ENCODE measurements at places on chromosomes 1 and 21.

DNA sequence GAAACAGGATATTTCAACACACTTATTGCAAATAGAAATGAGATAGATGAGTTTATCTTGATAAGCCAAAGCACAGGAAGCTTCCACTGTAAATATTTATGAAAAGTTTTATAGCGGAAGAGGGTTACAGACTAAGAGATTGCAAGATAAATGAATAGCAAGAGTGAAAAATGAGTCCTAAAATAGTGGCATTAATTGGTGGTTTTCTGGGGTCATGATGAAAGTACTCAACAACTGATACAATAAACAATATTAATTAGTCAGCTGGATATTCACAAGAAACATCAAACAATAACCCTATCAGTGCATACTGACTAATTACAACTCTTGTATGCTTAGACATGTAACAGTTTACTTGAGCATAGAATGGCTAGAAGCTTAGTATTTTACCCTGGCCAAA lies 154.8 kb upstream of the CHODL start:
- DNase-seq, result no peak

DNA sequence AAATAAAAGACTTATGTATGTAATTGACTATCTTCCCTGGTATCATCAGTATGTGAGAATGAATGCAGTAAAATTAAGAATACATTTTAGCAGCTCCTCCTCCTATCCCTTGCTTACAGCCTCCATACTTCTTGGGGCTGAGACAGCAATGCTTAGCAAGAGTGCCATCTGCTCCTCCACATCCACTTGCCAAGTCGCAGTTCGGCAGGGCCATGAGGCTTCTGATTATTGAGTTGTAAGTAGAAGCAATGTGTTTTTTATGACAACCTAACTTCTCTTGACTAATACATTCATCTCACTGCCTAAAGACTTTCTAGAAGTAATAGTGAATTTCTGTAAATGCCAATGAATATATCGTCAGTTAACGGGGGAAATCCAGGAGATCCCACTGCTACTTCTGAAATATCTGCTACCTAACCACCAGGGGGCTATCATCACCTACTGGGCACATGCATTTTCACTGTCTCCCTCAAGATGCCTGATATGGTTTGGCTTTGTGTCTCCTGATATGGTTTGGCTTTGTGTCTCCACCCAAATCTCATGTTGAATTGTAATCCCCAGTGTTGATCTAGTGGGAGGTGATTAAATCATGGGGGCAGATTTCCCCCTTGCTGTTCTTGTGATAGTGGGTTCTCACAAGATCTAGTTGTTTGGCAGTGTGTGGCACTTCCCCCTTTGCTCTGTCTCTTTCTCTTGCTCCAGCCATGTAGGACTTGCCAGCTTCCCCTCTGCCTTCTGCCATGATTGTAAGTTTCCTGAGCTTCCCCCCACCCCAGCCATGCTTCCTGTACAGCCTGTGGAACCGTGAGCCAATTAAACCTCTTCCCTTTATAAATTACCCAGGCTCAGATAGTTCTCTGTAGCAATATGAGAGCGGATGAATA lies 59.6 kb downstream of the EXTL2 start:
- DNase-seq, result no peak

- DNase-seq, result no peak
Measured at GRCh38 chr1:175320804-175321203, 128.2 kb upstream of the KIAA0040 start.

GRCh38 chr1:961132-961669 lies 817 bp downstream of the KLHL17 start:
- no peak for DNase-seq

- DNase-seq, result no peak
Measured at GRCh38 chr1:7643530-7643929, 127.6 kb upstream of the VAMP3 start.

- DNase-seq, result no peak
Measured at GRCh38 chr1:19582318-19582717, 61.8 kb upstream of the NBL1 start.

GRCh38 chr1:54323324-54323739 lies 82.9 kb downstream of the SSBP3 start:
- DNase-seq, result no peak

DNA sequence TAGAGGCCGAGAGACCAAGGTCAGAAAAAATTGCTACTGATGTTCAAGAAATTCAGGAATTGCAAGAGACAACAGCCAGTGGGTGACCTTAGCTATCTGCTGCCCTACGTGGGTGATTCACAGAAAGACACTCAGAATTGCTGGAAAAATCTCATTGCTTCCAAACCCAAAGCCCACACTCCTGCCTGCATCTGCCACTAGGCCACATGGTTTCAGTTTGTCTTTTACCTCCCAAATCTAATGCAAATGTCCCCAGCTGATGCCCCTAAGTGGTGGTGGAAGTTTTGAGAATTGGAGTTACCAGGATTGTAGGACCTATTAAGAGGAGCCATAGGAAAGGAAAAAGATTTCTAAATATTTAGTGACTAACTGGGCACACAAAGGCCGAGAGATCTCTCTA lies 341.5 kb upstream of the CHRM3 start:
- DNase-seq, result no peak

- DNase-seq, result no peak
Measured at GRCh38 chr1:113751516-113751915, 7.8 kb downstream of the PHTF1 start.

- DNase-seq, result no peak
Measured at GRCh38 chr1:18716112-18716784, 85.6 kb downstream of the PAX7 start.

DNA sequence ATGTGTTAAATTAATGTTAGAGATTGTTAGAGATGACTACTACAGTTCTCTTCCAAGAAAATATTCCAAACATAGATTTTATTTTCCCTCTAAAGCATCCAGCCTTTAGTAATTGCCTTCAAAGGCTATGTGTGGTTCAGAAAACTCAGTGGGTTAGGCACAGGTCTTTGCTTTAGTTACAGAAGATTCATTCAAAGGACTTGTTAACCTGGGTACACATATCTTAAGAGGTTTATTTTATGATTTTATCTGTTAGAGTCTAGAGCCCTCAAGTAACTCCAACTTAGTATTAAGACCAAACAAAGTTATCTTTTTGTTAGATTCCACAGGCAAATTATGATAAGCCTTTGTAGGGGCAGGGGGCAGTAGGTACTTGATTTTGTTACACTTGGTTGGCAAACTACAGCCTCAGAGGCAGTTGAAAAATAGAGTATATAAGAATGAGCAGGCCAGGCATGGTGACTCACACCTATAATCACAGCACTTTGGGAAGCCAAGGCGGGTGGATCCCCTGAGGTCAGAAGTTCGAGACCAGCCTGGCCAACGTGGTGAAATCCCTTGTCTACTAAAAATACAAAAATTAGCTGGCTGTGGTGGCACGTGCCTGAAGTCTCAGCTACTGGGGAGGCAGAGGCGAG lies 37.9 kb downstream of the CXADR start:
- DNase-seq, result no peak

- DNase-seq, result no peak
Measured at GRCh38 chr21:31975491-31975890, 102.7 kb downstream of the HUNK start.

DNA sequence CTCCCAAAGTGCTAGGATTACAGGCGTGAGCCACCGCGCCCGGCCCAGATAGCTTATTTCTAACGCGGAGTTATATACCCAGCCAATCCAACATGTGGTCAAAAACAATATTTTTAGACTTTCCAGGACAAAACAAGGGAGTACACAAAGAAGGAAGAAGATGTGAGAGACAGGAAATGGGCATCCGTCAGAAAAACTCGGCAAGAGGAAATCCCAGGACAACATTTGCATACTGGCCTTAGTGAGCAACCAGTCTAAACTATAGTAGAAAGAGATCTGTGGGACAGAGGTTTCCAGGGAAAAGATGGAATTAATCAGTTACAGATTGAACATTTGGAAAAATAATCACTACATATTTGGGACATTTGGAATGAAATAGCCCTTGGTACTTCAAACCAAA lies 11.4 kb downstream of the ARMH1 start:
- DNase-seq, result no peak

DNA sequence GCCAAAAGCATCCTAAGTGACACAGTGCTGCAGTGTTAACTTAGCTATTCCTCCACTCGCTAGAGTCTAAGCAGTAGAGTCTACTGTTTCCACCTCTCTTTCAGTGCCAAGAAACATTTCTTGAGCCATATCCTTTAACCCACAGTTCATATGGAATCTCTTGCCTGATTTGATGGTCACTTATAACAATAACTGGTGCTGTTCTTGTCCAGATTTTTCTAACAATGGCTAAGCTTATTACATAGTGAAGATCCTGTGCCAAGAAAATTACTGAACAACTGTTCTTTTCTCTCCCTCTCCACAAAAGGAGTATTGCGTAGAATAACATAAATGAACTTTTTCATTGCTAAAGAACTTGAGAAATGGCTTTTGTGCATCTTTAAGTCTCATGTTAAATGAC lies 121.3 kb downstream of the CDC7 start:
- no peak for DNase-seq

GRCh38 chr1:54328066-54328636 lies 78.0 kb downstream of the SSBP3 start:
- peak; percentile 24 for DNase-seq

DNA sequence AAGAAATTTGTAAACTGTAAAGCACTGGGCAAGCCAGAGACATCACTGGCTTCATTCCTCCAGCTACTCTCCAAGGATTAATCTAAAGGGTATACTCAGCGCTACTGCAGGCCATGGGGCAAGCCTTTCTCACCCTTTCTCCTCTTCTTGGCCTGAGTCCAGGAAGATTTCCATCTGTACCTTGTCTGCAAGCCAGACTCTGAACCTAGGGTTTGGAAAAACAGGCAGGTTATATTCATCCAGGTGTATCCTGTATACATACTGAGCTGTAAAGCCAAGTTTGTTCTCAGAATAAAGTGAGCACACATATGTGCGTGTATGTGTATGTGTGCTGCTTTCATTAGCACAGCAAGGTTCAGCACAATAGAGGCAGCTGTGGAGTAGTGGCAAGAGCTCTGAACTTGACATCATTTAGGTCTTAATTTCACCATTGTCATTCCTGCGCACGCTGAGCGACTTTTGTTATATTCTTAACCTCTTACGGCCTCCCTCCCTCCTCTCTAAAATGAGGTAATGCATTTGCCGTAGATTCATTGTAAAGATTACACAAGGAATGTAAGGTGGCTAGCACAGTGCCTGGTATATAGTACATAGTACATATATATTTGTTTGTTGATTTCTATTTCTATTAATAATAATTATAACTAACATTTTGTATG lies 128.1 kb upstream of the JUN start:
- DNase-seq, result no peak

DNA sequence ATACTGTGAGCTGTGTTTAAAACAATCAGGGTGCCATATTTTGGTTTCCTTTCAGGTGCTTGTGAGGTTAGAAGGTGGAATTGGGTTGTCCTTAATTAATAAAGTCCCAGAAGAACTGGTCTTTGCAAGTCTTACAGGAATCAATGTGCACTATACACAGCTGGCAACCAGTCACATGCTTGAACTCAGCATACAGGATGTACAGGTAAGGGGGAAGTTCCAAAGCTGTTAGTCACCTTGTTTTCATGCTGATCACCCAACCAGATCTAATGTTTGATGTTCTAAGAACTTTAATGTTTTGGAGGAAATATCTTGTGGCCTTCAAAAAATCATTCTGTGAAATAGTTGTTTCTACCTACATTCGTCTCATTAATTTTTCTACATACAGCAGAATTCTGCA lies 156.3 kb downstream of the VPS13D start:
- DNase-seq, result no peak

DNA sequence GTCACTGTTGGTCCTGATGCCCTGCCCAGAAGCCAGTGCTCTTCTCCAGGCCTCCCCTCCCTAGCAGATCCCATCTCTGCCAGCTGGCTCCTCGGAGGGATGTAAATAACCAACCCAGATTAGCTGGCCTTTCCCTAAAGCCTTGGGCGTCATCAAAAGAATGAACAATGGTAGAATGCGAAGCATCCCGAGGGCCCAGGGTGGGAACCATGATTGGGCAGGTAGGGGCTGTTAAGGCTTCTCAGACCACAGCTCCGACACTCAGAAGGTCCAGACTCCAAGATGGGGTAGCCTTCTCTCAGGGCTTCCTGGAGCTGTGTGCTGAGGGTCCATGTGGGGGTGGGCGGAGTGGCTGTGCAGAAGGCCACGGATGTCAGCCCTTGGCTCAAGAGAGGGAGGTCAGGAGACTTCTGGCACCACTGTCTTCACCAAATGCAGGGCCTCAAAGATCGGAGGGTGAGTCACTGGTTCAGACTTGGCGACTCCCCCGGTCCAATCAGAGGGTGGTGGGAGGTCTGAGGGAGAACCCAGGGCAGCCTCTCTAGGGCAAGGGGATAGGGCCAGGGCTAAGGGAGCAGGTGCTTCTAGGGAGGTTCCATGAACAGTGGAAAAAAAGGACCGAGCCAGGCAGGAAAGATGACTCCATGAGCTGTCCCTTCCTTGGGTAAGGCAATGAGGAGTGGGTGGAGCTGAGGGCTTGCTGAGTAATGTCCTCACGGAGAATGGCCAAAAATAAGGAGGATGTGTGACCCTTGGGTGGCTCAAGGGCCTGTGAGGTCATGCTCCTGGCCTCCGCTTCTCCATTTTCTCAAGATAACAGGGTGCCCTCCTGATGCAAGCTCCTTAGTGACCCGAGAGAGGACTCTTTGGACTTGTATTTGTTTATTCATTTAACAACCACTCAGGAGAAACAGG lies 58.4 kb upstream of the EPS8L3 start:
- DNase-seq, result no peak

GRCh38 chr1:20405893-20406604 lies 80.0 kb downstream of the CAMK2N1 start:
- DNase-seq, result no peak

- no peak for DNase-seq
Measured at GRCh38 chr1:232174306-232174705, 455.6 kb downstream of the SIPA1L2 start.

- DNase-seq, result no peak
Measured at GRCh38 chr21:36569511-36569910, 89.6 kb upstream of the CLDN14 start.

GRCh38 chr1:210558302-210558701 lies 229.6 kb downstream of the HHAT start:
- DNase-seq, result no peak

DNA sequence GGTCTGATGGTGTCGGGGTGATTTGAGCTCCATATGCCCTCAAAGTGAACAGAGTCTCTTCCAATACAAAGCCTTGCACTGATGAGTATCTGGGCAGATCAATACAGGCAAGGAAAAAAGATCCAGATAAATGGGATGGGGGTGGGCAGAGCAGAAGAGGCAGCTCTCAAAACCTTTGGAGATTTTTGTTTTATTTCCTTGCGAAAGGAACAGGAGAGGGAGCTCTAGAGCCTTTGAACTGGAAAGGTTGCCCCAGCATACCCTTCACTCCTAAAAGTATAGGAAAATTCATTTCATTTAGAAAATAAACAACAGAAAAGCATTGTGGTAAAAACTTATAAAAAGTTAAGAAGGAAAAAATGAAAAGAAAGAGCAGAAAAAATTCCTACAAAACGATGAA lies 31.4 kb upstream of the OLIG2 start:
- DNase-seq, result no peak

DNA sequence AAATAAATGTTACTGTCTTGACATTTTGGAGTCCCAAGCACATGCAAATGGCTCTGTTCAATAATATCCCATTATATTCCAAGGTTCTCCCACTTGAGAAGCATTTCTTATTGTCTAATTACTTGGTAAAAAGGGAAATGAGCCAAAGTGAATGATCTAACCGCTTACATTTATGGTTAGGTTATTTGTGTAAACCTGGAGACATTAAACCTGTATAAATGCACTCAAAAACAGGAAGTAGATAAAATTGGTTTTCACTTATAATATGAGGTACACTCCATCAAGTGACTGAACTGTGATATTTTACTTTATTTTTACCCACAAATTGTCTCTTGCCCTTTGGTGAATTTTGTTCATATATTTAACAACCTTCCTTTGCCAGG lies 26.8 kb downstream of the KIF1B start:
- DNase-seq, result no peak

- DNase-seq, result no peak
Measured at GRCh38 chr1:63663301-63663700, 70.1 kb downstream of the PGM1 start.

Measured in occipital lobe (tissue), 3 donors.